ENCODE measurements at places on chromosomes 12 and 14.

DNA sequence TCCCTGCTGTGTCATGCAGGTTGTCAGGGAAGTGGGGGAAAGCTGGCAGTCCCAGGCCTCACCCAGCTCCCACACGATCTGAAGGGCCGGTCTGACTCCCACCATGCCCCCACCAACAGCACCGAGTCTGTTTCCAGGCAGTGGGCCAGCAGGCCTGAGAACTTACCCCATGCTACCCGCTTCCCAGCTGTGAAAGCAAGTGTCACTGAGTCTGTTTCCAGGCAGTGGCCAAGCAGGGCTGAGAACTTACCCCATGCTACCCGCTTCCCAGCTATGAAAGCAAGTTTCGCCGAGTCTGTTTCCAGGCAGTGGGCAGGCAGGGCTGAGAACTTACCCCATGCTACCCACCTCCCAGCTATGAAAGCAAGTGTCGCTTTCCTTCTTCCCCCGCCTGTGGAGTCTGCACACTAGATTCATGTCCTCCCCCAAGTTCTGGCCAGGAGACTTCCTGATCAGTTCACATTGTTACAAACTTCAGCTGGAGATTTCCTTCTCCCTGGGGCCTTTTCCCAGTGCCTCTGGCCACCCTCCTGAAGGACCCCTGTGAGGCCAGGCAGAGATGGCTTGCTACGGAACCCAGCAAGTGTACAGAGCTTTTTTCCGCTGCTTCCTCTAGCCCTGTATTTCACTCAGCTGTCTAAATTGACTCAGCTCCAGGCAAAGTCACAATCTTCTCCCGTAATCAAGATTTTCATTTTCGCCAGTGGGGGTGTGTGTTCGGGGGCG is 435.4 kb downstream of the TMTC2 start:
- no peak for DNase-seq

DNA sequence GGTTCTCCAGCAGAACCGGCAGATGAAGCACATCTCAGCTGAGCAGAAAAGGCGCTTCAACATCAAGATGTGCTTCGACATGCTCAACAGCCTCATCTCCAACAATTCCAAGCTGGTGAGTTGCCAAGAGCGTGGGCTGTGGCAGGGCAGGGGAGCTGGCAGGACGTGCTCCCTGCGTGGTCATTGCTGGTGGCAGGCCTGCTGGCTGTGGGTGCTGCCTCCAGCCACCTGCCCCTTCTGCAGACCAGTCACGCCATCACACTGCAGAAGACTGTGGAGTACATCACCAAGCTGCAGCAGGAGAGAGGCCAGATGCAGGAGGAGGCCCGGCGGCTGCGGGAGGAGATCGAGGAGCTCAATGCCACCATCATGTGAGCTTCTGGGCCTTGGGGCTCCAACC is 35.8 kb downstream of the IL31 start:
- DNase-seq, result no peak

GRCh38 chr12:16282081-16282480 is 4.6 kb upstream of the SLC15A5 start:
- DNase-seq, result no peak

GRCh38 chr12:115208098-115208497 is 524.1 kb upstream of the TBX3 start:
- no peak for DNase-seq

GRCh38 chr12:109435428-109436187 is 41.5 kb downstream of the KCTD10 start:
- DNase-seq, result no peak

- no peak for DNase-seq
Observed at GRCh38 chr12:107783406-107784376, 9.2 kb downstream of the ASCL4 start.

DNA sequence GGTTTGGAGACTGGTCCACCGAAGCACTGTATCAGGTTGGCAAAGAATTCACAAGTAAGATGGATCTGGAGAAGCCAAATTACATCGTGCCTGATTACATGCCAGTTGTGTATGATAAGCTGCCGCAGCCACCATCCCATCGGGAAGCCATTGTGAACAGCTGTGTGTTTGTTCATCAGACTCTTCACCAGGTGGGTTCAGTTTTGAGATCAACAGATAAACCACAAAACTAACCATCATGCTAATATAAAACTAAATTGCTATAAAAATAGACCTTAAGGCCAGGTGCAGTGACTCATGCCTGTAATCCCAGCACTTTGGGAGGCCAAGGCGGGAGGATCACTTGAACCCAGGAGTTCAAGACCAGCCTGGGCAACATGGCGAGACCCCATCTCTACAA is 58.9 kb downstream of the HSP90AA1 start:
- DNase-seq, result no peak

- DNase-seq, result no peak
Observed at GRCh38 chr12:13164921-13165616, 31.5 kb upstream of the EMP1 start.

DNA sequence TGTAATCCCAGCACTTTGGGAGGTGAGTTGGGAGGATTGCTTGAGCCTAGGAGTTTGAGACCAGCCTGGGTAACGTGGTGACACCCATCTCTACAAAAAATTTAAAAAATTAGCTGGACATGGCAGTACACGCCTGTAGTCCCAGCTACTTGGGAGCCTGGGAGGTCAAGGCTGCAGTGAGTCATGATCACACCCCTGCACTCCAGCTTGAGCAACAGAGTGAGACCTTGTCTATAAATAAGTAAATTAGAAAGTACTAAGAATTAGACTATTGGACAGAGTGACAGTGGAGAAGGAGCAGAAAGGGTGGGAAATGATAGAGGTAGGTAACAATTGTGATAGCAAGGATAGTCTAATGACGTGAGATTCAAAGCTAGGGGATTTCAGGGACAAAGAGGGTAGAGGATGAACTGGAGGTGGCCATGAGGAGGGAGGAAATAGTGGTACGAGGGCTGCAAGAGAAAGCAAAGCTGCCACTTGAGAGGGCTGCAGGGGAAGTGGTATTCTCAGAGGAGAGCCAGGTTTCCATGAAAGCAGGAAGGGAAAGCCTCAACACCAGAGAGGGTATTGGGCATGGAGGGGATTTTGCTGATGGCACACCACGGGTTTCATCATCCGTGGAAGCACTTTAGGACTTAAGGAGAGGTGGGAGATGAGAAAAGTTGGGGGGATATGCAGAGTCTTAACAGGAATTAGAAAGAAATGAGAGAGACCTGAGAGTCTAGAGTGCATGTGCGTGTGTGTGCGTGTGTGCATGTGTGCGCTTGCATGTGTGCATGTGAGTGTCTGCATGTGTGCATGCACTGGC is 85.6 kb downstream of the SYNE2 start:
- DNase-seq, result no peak

- no peak for DNase-seq
Observed at GRCh38 chr12:124809878-124810277, 53.8 kb downstream of the SCARB1 start.

GRCh38 chr14:50230401-50230700 is 1.0 kb downstream of the SOS2 start:
- DNase-seq, result no peak

- DNase-seq, result no peak
Observed at GRCh38 chr14:45381091-45381490, 128.1 kb upstream of the MIS18BP1 start.

Measured in CD4-positive, alpha-beta T cell (primary cell).